ENCODE measurements at places on chromosomes 16 and 17. TPM values are rescaled to one million over a fixed set of nuclear protein-coding genes. Genes with fewer than 3 reads are reported as not detected.

GRCh38 chr17:77894126-77894956 lies 64.2 kb upstream of the TNRC6C start:
- no peak for DNase-seq

DNA sequence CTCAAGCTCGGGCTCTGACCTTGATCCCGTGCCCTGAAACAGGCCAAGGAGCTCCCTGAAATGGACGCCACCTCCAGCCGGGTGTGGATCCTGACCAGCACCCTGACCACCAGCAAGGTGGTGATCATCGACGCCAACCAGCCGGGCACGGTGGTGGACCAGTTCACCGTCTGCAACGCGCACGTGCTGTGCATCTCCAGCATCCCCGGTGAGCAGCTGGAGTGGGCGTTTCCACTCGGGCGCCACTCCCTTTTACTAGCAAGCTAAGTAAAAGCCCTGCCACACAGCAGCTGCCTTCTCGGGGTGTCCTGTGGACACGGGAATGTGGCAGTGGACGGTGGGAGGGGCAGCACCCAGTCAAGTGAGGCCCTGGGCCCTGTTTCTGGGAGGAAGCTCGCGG lies 6.4 kb downstream of the NME3 start:
- DNase-seq: no peak

GRCh38 chr17:17783825-17784656 lies 52.7 kb downstream of the SREBF1 start:
- DNase-seq: peak; percentile 49

DNA sequence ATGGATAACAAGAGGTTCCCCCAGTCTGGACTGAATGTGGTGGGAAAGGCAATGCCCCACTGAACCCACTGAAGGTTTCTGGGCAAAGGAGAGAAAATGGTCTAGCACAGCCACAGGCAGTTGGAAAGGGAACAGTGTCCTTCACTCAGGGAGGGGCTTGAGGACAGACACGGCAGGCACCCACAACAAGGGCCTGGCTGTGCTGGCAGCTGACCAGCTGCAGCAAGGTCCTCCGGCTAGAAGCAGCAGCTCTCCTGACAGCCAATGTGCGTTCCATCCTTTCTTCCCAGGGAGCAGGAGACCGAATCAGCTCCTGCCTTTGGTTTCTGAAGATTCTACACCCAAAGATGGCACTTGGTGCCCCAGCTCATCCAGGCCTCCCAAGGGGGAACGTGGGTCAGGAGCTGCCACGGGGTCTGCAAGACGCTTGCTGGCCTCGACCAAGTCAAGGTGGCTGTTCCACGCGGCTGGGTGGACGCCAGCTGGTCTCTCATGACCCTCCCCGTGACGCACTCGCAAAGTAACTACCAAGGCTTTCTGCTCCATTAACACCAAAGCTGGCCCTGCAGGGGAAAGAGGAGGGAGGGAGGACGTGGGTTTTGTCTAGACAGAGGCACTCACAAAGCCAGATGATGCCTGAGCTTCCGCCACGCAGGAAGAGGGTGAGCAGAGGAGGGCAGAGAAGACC lies 11.1 kb downstream of the ABR start:
- DNase-seq: no peak

DNA sequence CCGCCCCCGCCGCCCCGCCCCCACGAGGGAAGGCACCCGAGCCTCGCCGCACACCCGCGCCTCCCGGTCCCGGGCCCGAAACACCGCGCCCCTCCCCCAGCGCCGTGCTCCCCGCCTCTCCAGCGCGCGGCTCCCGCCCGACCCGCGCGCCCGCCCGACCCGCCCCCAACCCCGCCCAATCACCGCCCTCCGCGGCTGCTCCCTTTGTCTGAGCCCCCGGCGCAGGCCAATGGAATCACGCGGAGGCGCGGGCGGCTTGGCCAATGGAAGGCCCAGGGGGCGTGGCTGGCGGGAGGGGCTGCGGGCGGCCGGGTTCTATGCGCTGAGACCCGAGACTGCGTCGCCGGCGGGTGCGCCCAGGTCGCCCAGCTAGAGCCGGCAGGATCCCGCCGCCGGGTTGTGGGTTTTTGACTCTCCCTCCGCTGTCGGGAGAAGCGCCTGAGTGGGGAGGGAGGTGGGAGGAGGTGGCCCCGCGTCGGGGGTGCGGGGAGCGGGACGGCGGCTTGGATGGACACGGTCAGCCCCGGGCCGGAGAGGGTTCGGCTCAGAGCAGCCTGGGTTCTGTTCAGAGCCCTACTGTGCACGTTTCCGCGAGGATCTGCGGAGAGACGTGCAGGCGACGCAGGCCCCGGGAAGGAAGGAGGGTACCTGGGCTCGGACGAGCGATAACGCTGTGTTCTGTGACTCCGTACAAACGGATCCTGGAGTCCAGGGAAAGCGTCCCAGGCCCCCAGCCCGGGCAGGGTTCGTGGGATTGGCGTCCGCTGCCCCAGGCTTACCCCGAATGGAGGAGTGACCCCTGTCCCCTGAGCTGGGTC lies 49.0 kb upstream of the BAHCC1 start:
- DNase-seq: peak; percentile 94

DNA sequence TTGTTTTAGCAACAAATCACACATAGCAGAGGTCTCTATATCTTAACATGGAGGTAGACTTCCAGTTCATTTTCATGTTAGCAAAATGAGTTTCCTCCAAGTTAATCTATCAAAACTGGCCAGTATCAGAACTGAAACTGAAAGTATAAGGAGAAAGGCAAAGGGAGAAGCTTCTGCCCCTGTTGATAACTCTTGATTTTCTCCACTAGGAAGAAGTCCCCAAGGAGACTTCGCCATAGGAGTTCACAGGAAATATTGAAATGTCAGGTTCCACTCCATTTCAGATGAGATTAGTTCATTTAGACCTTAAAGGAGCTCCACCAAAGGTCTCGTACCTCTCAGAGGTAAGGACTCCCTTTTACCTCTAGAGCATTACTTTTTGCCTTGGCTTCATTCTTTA lies 1.2 kb upstream of the OGFOD3 start:
- DNase-seq: peak; percentile 34

DNA sequence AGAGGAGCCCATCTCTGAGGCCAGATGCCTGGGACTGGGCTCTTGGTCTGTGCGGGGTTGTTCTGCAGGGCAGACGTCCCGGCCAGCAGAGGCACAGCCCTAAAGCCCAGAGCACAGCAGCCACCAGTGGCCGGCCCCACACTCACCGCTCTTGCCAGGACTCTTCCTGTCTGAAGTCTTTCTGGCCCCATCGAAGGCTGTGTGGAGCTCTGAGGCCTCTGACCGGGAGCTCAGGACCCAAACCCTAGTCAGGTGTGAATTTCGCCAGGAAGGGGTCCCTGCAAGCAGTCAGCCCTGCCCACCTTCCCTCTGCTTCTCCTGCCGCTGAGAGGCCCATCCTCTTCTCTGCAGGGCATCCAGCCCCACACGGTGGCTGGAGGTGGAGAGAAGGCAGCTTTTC lies 10.7 kb downstream of the ACSF3 start:
- DNase-seq: no peak

DNA sequence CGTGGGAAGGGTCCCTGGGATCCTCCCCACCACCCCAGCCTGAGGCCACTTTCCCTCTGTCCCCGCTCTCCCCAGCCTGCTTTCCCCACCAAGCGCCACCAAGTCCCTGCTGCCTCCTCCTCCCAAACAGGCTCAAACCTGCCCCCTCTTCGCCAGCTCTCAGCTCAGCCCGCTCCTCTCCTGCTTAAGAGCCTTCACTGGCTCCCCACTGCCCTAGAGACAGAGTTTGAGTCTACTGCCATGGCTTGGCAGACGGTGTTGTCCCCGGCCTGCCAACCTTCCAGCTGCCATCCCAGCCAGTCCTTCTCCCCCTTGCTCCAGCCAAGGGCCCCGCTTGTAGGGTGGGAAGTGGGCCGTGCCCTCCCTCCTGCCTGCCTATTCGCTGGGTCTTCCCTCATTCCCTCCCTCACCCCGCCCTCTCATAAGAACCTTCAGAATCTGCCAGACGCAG lies 11.1 kb downstream of the IL4R start:
- no peak for DNase-seq

The DNASE1 gene
- 8.3 TPM for total RNA-seq

The DNASE1L2 gene
- 0.64 TPM for total RNA-seq

The CHST6 gene
- total RNA-seq: 1.4 TPM

DNA sequence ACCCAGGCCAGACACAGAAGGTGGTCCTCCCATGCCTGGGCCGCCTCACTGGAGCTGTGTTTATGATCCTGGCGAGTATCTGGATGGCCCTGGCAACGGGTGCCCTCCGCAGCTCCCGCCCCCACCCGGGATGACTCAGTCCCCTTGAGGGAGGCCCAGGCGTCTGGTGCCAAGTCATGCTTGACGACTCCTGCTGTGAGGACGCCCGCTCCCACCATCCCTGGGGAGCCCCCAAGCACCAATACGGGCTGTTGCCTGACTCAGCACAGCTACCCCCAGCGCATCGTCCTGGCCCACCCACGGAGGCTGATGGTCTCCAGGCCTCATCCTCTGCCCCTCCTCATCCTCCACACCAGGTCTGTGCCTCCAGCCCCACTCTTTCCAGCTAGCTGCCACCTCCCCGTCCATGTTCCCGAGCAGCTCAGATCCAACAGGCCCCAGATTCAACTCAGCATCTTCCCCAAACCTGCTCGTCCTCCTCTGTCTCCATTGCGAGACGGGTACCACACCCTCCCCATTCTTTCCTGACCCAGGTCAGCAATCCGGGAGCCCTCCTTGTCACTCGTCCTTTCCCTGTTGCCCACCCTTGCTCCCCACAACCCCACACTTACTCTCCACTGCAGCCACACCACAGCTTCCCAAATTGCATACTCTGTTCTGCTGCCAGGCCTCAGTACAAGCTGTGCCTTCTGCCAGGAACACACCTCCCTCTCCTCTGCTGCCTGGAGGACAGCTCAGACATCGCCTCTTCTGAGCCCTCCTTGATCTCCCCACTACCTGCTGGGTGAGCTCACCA lies 2.6 kb downstream of the CAMKK1 start:
- DNase-seq: peak; percentile 89

The C17orf50 gene
- total RNA-seq: not detected

- peak; percentile 72 for DNase-seq
Measured at GRCh38 chr17:36524428-36524876, 10.2 kb downstream of the MYO19 start.

The TMIGD1 gene
- not detected for total RNA-seq

The GLP2R gene
- 2.5 TPM for total RNA-seq

DNA sequence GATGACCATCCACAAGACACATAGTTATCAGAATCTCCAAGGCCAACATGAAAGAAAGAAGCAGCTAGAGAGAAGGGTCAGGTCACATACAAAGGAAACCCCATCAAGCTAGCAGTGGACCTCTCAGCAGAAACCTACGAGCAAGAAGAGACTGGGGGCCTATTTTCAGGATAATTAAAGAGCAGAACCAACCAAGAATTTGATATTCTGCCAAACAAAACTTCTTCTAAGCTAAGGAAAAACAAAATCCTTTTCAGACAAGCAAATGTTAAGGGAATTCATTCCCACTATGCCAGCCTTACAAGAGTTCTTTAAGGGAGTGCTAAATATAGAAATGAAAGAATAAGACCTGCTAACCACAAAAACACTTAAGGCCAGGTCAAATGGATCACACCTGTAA lies 47.8 kb downstream of the ITFG1 start:
- no peak for DNase-seq

The SMTNL2 gene
- total RNA-seq: not detected

GRCh38 chr17:18121144-18121910 lies 12.8 kb downstream of the MYO15A start:
- DNase-seq: no peak

- no peak for DNase-seq
Measured at GRCh38 chr17:44113382-44113781, 10.1 kb downstream of the HDAC5 start.

GRCh38 chr16:49510654-49511305 lies 137.2 kb downstream of the C16orf78 start:
- no peak for DNase-seq

The CES1 gene
- total RNA-seq: 2.2 TPM

- DNase-seq: no peak
Measured at GRCh38 chr17:11238705-11239104, 2.3 kb upstream of the SHISA6 start.

DNA sequence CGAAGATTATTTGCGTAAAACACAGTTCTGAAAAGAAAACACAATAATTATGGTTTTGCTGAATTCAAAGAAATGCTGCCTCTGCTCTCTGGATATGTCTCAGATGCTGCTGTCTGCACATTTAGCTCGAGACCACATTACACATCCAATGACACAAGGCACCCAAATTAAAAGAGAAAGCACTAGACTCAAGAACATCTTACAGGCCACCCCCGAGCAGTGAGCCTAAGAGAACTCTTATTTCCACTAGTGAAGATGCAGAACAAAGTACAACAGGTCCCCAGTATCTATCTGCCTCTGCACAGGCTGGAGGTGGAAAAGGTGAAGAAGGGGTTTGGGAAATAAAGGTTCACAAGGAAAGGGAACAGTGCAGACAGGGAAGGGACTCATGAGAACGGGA lies 33.5 kb downstream of the GRB2 start:
- DNase-seq: no peak

GRCh38 chr16:88287219-88287618 lies 95.5 kb upstream of the ZNF469 start:
- peak; percentile 20 for DNase-seq

- no peak for DNase-seq
Measured at GRCh38 chr17:69723316-69723715, 308.8 kb downstream of the MAP2K6 start.

The SYT17 gene
- 0.39 TPM for total RNA-seq

DNA sequence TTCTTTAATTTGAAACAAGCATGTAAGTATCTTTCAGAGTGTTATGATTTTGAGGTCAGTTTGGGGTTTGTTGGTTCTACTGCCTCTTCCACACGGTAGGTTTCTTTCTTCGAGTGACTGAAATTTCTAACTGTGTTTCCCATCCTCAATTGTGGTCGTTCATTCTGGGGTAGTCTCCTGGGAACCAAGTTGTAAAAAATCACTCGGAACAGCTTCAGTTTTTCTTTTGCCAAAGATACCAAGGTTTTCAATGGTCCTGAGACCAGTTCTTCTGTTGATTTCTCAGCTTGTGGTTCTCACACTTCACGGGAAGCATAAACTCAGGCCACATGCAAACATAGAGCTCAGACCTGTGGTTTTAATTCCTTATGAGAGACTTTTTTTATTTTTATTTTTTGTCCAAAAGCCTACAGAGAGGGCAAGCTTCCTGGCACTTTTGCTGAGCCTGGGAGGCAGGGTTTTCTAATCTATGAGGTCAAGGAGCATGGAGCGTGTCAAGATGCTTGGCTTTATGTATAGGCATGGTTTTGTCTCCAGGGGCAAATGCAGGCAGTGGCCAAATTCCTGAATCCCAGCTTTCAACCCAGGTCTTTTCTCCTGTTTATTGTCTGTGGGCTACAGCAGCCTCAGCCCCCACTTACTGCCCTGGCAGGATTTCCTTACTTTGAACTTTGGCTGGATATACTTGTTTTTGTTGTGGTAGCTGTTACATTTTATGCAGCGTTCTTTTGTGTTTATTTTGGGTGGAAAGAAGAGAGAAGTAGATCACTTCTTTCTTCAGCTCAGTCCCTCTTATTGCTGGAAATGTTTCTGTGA lies 32.9 kb downstream of the HS3ST3A1 start:
- no peak for DNase-seq

The TBC1D3E gene
- total RNA-seq: not detected

- no peak for DNase-seq
Measured at GRCh38 chr16:87725596-87726235, 40.1 kb downstream of the KLHDC4 start.

- peak; percentile 97 for DNase-seq
Measured at GRCh38 chr17:31596382-31597323, 205.2 kb downstream of the RAB11FIP4 start.

The IGSF6 gene
- not detected for total RNA-seq

- peak; percentile 18 for DNase-seq
Measured at GRCh38 chr17:45093444-45094110, 32.5 kb downstream of the NMT1 start.

All from M059J (cell line).